ENCODE measurements at places on chromosomes 16 and 17.

GRCh38 chr16:5454349-5454748 is 356.8 kb upstream of the EEF2KMT start:
- no peak for DNase-seq

DNA sequence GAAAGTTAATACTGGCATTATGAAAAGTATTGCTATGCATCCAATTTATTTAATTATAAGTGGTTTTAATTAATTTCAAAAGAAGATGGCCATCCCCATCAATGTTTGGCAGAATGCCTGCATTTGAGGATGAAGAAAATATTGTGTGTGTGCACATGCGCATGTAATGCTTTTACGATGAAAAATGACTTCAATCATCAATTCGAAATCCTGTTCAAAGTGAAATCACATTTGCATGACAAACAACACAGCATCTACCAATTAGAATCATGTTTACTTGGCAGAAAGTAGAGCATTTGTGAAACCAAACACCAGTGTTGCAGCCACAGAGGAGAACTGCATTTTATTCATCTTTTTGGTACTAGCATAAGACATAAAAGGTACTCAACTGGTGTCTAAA is 191.9 kb upstream of the PIRT start:
- DNase-seq = no peak

DNA sequence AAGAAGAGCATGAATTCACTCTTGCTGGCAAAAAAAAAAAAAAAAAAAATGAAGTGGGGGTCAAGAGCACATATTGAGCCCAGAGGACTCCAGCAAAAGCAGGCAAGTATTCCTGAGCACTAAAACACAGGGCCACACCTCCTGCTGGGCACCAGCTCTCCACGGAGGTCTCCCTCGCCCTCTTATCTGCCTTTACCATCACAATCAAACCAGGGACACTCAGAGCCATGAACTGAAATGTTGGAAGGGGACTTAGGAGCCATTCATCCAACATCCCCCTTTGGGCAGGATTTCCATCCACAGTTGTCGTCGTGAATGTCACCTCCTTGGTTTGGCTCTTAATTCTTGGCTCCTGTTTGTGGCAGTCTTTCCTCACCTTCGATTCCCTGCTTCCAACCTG is 89.8 kb upstream of the GNAO1 start:
- DNase-seq = no peak

GRCh38 chr17:9977180-9977575 is 72.1 kb upstream of the RCVRN start:
- no peak for DNase-seq

DNA sequence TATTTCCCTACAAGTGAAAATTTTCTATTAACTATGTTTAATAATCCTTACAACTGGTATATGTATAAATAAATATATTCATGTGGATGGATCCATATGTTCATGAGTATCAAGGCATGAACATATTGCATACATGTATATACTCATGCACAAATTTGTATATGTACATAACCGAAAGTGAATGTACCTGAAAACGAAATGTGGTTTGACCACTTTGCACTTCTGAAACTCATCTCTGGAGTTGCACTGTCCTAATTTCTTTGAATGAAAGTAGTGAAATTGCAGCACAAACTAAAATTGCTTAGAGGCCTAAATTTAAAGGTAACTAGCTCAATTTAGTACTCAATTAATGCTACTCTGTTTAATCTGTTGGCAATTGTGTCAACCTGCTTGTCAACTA is 27.4 kb upstream of the GNAO1 start:
- DNase-seq = no peak

GRCh38 chr17:50871364-50871763 is 5.2 kb upstream of the TOB1 start:
- DNase-seq = no peak
